Activated naive CD8-positive, alpha-beta T cell treated with anti-CD3 and anti-CD28 coated beads for 36 hours (primary cell): ENCODE measurements at places on chromosomes 12 and 14. TPM values are rescaled to one million over a fixed set of nuclear protein-coding genes. Genes with fewer than 3 reads are reported as not detected.

Gene STAC3
- total RNA-seq: 2.0 TPM

Gene TIMM9
- 91.6 TPM for total RNA-seq

DNA sequence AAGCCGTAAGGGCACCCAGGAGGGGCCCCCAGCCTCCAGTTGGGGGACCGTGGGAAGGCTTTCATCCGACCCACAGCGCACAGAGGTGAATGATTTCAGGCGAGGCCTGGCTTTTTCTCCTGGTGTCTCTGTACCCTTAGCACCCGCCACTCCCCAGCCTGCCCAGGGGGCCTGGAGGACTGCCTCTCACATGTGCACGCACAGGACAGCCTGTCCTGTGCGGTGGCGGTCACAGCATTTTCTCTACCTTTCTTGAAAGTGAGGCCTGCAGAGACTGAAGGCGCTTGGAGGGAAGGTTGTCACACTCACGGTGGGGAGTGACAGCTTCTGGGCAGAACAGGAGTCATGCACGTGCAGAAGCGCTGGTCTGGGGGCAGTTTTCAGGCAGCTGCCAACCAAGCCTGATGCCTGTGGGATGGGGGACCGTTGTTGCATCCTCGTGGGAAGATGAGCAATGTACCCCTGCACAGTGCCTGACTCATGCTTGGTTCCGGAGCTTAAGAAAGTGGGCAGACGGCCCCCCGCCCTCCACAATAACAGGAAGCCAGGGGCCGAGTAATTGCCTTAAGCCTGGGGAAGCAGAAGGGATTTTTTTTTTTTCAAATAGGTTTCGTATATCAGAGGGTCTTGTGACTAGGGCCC is 148.1 kb downstream of the TSPAN9 start:
- DNase-seq: no peak

- no peak for DNase-seq
These were observed 185.6 kb upstream of the NAV3 start for GRCh38 chr12:77644915-77645605.

Gene ISCA2
- total RNA-seq: 31.0 TPM

GRCh38 chr12:64036414-64036813 is 185.7 kb downstream of the KICS2 start:
- DNase-seq: no peak

Gene DDX24
- total RNA-seq: 332 TPM

- no peak for DNase-seq
These were observed 141.5 kb downstream of the KIF21A start for GRCh38 chr12:39301422-39301821.

- DNase-seq: peak; percentile 28
These were observed 37.4 kb downstream of the PHLDA1 start for GRCh38 chr12:75994069-75994740.

Gene ERP27
- total RNA-seq: 1.6 TPM

DNA sequence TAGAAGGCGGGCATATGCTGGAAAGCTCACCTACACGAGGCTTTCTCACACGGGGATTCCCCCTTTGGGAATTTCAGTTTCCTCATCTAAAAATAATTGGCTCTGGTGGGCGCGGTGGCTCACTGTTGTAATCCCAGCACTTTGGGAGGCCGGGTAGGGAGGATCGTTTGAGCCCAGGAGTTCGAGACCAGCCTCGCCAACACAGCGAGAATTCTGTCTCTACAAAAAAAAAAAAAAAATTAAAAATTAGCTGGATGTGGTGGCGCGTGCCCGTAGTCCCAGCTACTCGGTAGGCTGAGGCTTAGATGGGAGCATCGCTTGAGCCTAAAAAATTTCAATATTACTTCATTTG is 400 bp upstream of the NDUFA12 start:
- DNase-seq: no peak
